ENCODE measurements at places on chromosomes 13 and 19.

DNA sequence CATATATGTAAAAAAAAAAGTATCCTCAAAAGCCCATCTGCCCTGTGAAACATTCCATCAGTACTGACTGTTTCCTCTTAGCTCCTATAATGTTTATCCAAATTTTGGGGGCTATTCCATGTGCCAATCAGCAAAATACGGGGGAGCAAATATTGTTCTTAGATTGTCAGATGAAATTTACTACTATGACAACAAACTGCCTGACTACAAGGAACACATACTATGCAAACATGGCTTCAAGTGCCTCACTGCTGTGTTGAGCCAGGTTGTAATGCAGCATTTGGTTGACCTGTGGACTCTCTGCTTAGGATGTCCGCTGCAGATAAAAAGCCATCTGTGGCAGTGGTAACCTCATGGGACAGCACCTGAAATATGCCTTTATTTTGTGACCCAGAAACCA lies 98.2 kb upstream of the SCEL start:
- DNase-seq, result no peak

- no peak for DNase-seq
These were observed 6.0 kb downstream of the PCDH8 start for GRCh38 chr13:52842441-52842840.

DNA sequence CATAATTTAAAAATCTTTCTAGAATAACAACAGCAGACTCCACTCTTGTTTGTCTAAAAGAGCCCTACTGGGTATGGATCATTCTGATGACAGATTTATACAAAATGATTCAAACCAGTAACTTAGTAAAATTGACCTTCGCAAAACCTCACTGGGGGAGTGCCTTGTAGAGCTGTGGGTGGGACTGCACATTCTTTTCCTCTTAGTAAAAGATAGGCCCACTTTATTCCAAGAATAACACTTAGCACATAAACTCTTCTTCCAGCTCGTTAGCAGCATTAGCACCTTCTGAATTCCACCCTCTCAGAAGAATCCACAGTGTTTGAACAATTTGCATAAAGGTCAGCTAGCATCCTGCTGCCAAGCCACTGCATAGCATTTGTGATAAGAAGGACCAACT lies 106.8 kb downstream of the STOML3 start:
- DNase-seq, result no peak

DNA sequence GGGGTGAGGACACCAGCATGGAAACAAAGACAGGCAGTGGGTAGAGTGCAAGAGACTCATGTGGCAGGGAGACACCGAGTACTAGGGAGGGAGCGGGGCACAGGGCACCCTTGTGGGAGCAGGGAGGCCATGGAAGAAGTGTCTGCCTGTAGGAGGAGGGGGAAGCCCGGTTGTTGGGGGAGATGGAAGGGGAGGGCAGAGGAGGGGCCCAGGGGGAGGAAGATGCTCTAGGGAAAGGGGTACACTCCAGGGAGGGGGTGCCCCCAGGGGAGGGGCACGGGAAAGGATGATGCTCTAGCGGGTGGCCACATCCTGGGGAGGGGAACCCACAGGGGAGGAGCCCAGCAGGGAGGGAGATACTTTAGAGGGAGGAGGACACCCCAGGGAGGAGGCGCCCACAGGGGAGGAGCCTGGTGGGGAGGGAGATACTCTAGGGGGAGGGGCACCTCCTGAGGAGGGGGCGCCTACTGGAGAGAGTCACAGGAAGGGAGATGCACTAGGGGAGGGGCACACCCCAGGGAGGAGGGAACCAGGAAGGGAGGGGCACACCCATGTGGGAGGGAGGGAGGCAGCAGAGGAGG lies 24.9 kb downstream of the CPAMD8 start:
- peak; percentile 59 for DNase-seq

DNA sequence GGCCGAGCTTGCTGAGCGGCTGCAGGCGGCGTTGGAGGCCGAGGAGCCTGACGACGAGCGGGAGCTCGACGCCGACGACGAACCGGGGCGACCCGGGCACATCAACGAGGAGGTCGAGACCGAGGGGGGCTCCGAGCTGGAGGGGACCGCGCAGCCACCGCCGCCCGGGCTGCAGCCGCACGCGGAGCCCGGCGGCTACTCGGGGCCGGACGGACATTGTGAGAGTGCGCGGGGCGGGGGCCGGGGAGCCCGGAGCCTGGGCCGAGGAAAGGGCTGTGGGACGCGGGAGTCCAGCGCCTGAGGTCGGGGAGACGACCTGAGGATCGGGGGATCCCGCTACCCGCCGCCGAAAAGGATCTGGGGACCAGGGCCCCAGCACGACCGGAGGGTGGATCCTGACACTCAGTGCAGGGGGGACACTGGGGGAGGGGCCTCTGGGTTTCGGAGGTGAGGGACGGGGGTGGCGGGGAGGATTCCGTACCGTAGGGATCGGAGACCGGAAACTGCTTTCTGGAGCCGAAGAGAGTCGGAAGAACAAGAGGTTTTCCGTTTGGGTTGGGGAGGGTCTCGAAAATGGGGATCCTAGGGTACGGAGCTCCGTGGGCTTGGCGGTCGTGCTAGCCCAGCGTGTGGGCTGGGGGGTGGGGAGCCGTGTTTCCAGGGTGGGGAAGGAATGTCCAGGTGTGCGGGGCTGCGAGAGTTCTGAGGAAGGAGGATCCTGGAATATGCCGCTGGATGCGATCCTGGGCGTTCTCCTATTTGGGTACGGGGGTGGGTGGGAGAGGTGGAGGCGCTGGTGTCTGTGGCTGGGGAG lies 616 bp downstream of the HNRNPUL1 start:
- DNase-seq, result no peak

GRCh38 chr13:107942030-107942617 lies 273.2 kb downstream of the LIG4 start:
- DNase-seq, result no peak
